ENCODE measurements at places on chromosomes 6 and 20. TPM values are rescaled to one million over a fixed set of nuclear protein-coding genes. Genes with fewer than 3 reads are reported as not detected.
A peak's percentile ranks its signal among the peaks of the same experiment; 100 is the strongest.

GRCh38 chr6:40997234-40997957 lies 41.6 kb downstream of the UNC5CL start:
- peak; percentile 67 for DNase-seq

DNA sequence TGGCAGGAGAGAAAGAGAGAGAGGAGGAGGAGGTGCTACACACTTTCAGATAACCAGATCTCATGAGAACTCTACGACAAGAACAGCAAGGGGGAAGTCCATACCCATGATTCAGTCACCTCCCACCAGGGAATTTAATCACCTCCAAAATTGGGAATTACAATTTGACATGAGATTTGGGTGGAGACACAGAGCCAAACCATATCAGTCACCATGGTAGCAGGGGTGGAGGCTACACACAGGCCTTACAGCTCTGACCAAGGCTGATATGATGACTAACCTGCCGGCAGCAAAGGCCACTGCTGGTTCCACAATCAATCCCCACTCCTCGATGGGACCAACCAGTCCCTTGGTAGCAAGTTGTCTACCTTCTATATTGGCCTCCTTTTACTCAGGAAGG lies 13.6 kb upstream of the RBM24 start:
- no peak for DNase-seq

- DNase-seq, result no peak
Measured at GRCh38 chr6:53894091-53894490, 99.3 kb downstream of the LRRC1 start.

DNA sequence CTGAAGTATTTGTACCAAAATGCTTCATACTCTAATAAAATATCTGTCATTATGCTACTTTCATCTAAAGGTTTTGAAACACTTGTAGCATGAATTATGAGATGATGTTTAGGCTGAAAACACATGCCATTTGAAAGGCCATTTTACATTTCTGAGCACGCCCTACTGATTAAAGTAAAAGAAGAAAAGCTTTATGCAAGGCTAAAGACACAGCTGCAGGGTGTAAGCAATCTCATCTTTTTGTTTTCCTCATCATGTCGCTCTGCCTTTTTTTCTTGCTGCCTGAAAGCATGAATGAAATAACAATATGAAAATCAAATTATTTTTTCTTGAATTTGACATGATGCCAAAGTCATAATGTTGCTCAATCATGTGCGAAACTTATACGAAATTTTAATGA lies 148.6 kb upstream of the ARG1 start:
- no peak for DNase-seq

DNA sequence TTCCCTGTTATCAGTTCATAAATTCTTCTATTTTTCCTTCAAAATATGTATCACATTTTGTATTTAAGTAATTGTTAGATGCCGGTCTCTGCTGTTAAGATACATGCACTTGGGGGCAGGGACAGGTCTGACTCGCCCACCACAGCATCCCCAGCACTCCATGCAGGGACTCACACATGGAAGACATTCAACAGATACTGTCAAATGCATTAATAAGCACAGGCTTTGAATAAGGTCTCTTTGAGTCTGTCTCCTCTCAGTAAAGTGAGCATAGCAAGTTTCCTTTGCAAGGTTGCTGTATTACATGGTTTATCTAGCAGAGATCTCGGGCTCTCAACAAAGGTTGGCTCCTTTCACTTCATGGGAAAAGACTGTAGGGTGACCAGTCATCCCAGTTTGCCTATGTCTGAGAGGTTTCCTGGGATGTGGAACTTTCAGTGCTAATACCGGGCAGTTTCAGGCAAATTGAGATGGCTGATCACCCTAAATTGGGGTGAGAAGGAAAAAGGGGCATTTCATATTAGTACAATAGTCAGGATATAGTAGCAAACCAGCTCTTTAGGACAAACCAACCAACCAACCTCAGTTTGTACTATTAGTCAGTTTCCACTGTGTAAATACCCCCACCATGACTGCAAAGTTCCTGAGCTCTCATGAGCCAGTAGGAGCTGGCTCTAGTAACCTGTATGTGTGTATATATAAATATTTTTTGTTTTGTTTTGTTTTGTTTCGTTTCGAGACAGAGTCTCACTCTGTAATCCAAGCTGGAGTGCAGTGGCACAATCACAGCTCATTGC lies 15.0 kb downstream of the JPH2 start:
- DNase-seq, result no peak

The BMP7 gene
- total RNA-seq, result 4.2 TPM

The TNNC2 gene
- not detected for total RNA-seq

The ARHGAP40 gene
- total RNA-seq, result not detected
